ENCODE measurements at places on chromosomes 6 and 20.

DNA sequence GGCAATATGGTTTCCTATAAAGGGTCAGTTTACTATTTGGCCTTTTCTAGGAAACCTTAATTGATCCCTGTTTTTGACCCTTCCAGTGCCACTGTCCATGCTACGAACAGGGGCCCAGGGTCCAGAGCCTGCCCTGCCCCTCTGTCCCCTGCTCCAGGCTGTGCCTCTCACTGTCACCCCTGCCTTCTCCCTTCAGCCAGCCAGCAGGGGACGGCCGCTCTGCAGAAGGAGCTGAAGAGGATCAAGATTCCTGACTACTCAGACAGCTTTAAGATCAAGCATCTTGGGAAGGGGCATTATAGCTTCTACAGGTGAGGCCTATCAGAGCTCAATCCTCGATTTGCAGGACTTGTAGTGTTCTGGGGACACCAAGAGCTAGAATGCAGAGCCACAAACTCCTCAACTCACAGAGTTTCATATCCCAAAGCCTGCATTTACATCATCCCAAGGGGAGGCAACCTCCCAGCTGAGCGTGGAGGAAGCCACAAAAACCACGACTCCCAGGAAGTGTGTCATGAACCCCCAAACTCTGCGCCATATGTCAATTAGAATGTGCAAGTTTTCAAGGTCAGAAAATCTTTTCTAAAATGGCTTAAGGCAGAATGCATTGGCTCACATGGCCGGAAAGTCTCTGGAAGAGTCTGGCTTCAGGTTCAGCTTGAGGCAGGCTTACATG lies 3.6 kb downstream of the BPI start:
- DNase-seq, result no peak

GRCh38 chr6:22643780-22644179 lies 74.4 kb downstream of the HDGFL1 start:
- DNase-seq, result no peak

- DNase-seq, result no peak
Observed at GRCh38 chr20:63680857-63681608, 15.4 kb upstream of the TNFRSF6B start.

DNA sequence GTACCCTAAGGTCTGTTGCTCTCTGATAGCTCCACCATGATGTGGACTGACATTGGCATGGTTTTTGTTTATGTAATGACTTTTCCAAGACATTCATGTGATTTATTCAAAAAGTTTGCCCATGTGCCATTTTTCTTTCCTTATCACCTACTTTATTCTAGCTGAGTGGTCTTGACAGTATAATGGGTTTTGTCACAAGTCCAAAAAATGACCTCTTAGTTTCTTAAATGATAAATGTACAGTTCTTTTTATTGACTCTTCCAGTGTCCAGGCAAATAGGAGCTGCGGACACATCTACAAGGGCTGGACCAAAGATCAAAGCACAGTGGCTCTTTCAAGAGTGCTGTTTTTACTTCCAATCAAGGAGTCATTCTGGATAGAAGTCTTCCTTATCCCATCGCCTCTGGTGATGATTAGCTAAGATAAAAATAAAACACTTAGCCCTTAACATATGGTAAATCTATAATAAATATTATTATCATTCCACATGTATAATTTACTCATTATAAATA lies 141.4 kb downstream of the MMUT start:
- no peak for DNase-seq

DNA sequence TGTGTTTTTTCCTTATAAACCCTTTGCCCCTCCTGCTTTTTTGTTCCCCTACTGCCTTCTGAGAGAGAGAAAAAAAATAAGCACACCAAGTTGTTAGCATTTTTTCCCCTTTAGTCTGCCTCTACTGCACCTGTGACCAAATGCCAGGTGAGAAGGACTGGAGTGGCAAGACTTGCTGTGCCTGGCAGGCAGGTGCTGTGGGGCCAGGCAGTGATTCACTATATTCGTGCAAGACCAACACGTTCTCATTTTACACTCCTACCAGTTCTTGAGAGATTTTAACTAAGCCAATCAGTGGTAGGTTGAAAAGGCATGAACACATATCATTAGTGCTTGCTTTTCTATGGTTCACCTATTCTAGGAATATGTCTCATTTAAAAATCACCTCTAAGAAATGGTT lies 109.7 kb downstream of the FIG4 start:
- no peak for DNase-seq

GRCh38 chr20:1489764-1490436 lies 1.3 kb downstream of the SIRPB2 start:
- no peak for DNase-seq

GRCh38 chr6:14804785-14805210 lies 441.1 kb upstream of the JARID2 start:
- no peak for DNase-seq

- DNase-seq, result peak; percentile 45
Observed at GRCh38 chr6:90249034-90249433, 47.6 kb downstream of the BACH2 start.

GRCh38 chr20:50292591-50293283 lies 102.1 kb downstream of the CEBPB start:
- no peak for DNase-seq

DNA sequence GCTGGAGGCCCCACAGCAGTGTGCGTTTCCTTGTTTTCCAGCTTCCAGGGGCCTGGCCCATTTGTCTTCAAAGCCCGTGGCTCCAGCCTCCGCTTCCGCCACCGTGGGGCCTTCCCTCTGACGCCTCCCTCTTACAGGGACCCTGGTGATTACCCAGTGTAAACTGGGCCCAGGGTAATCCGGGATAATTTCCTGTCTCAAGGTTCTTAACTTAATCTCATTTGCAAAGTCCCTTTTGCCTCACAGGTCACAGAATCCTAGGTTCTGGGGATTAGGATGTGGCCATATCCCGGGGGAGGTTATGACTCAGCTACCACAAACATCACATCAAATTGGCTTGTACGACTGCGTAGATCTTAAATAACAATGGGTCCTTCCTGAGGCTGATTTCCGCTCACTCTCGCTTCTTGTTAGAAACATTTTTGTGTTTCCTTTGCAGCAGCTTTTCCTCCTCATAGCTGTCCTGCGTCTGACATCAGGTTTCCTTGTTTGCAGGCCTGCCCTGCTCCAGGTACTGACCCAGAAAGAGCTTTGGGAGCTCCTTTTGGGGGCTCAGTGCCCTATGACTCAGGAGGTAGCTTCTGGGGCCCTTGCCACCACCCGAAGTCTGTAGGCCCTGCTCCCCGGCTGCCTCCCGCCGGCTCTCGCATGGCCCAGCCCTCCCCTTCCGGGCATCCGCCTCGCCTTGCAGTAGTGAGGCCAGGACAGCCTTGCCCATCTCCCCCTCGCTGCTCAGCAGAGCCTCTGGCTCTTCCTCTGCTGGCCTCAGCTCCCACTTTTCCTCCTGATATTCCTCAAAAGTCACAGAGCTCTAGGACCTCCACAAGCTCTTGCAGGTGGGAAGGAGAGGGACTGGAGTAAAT lies 100.5 kb downstream of the ERMARD start:
- no peak for DNase-seq

GRCh38 chr20:49858076-49858585 lies 45.5 kb downstream of the SLC9A8 start:
- DNase-seq, result no peak

DNA sequence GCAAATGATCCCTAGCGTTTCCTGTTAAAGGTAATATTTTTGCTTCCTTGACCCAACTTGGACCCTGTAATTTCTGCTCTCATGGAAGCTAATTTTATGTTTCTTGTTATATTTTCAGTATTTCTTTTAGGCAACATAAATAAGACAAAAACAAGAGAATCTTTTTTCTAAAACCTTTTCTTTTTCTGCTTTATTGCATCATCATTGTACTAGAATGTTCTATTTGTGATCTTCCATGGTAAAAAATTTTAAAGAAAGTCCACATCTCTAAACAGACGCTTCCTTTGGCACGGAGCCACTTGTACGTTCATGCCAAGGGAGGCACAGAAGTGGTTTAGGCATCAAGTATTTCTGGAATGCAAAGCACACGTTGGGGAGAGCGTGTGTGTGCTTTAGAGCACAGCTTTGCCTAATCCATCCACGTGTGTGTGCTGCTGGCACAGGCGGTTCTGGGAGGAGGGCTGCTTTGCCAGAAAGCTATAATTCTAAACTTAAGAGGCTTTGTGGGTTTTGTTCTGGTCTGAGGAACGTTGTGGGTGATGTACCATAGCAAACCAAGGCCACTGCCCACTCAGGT lies 98.3 kb downstream of the SASH1 start:
- DNase-seq, result no peak

- DNase-seq, result no peak
Observed at GRCh38 chr6:87628424-87628823, 38.5 kb downstream of the ORC3 start.

- no peak for DNase-seq
Observed at GRCh38 chr6:25637960-25638434, 14.0 kb upstream of the SCGN start.

DNA sequence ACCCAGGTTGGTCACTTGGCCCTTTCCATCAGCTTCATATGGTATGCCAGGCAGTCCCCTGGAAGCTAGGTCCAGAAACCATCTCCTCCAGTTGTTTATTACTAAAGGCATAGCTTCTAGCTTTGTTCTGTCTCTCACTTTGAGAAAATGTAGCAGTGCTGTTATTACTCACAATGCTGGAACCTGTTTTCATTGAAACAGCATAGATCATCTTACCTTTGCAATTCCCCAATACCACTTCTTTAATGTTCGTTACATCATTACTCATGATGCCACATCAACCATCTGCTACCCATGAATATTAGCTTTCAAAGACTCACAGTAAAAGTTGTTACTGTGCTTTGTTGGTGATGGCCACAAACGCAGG lies 88.3 kb downstream of the ADAT2 start:
- DNase-seq, result no peak

DNA sequence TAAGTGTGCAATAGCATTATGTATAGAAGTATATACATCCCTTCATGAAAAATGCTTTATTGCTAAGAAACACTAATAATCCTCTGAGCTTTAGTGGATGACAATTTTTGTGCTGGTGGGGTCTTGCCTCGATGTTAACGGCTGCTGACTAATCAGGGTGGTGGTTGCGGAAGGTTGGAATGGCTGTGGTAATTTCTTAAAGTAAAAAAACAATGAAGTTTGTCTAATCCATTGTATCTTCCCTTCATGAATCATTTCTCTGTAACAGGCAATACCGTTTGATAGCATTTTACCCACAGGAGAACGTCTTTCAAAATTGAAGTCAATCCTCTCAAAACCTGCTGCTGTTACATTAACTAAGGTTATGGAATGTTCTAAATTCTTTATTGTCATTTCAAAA lies 816.5 kb upstream of the GJE1 start:
- DNase-seq, result no peak

DNA sequence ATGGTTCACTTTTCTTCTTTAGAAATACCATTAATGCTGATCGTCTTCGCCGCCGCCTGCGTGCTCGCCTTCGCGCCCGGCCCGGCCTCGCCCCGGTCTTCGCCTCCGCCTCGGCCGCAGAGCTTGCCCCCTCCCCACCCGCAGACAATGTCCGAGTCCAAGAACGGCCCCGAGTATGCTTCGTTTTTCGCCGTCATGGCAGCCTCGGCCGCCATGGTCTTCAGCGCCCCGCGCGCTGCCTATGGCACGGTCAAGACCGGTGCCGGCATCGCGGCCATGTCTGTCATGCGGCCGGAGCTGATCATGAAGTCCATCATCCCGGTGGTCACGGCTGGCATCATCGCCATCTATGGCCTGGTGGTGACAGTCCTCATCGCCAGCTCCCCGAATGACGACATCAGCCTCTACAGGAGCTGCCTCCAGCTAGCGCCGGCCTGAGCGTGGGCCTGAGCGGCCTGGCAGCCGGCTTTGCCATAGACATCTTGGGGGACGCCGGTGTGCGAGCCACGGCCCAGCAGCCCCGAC lies 4.8 kb upstream of the PRPH2 start:
- no peak for DNase-seq

DNA sequence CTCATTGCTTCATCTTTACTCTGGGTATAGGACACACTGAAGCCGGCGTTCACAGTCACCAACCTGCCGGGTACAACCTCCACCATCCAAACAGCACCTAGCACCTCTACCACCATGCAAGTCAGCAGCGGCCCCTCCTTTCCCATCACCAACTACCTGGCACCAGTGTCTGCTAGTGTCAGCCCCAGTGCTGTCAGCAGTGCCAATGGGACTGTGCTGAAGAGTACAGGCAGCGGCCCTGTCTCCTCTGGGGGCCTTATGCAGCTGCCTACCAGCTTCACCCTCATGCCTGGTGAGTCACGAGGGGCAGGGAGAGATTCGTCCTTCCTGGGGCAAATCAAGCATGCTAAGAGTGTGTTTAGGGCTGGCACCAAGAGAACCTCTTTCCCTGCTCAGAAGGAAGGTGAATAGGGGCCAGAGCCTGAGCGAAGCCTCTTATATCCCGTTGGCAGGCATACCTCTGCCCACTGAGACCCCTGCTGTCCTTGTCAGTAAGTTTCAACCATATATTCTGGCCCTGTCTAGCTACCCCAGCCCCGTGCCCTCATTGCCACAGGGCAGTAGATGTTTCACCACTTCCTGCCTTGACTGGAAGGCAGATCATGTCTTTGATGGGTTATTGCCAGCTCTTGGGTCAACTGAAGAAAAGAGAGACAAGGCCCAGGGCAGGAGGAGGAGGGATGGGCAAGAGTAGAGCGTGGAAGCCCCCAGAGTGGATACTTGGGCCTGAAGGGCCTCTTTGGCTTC lies 4.8 kb downstream of the SRF start:
- DNase-seq, result peak; percentile 46

- DNase-seq, result no peak
Observed at GRCh38 chr6:129192458-129192989, 309.6 kb downstream of the LAMA2 start.

DNA sequence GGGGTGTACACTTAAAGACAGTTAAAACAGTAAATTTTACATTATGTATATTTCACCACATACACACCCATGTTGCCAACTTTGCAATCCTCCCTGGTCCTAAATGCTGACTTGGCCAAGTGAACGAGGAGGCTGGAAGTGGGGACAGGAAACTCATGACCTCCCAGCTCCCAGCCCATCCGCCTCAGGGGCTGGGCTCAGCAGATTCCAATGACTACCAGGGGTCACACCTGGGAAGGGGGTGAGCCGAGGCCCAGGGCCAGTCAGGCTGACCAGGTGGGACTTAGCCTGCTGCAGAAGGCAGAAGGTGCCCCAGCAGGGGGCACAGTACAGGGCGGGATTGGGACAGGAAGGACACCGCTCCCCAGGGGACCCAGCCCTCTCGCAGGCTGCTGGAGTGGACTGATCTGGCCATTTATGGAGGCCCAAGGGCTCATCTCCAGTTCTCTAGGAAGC lies 2.4 kb downstream of the SIGLEC1 start:
- no peak for DNase-seq

DNA sequence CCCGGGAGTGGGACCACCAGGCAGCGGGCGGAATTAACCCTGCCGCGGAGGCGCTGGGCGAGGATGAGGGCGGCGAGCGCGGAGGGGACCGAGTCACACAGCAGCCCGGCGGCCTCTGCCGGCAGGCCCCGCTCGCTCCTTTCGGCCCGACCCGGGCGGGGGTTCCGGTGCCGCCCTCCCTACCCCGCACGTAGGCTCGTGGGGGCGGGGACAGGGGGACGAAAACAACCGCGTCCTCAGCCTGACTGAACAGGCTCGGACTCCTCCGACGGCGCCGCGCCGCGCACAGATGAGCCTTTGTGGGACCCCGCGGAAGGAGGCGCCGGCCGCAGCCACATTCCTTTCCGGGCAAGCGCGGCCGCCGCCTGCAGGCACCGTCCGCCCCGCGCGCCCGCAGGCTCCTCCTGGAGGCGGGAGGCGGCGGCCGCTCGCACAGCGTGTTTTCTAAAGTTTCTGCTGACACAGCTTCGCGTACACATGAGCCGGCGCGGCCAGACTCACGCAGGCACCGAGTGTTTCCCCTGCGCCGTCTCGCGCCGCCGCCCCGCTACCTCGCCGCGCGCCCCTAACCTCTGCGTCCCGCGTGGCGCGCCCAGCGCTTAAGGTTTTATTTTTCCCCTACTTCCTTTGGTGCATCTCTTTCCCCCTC lies 244.3 kb downstream of the ARID1B start:
- peak; percentile 82 for DNase-seq

GRCh38 chr6:164757451-164757850 lies 552.0 kb downstream of the C6orf118 start:
- DNase-seq, result no peak

Measured in T-helper 1 cell (primary cell).